Dermis blood vessel endothelial cell (primary cell): ENCODE measurements at places on chromosomes 7 and 10.
A peak's percentile ranks its signal among the peaks of the same experiment; 100 is the strongest.

GRCh38 chr7:12610899-12611298 lies 40.4 kb downstream of the SCIN start:
- DNase-seq: no peak

GRCh38 chr7:5423306-5423975 lies at the start of gene TNRC18:
Gene TNRC18 (minus strand): TSS chr7:5423834. CDS start chr7:5421246, 2,588 bp downstream.
- DNase-seq: no peak

DNA sequence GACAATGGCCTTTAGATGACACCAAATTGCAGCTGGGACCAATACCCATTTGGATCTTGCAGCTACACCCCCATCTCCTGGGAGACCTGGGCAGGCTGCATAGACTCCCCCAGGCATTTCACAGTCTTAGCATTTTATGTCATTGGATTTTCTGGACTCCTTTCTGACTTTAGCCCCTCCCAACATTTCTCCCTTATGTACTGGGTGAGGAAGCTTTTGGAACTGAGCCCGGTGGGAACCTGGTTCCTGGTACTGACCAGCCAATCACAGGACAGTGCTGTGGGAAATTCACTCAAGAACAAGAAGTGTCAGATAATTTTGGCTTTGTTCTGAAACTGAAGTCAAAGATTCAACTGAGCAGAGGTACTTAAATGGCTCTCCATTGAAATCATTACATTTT lies 177.7 kb downstream of the ACTR3B start:
- DNase-seq: no peak

DNA sequence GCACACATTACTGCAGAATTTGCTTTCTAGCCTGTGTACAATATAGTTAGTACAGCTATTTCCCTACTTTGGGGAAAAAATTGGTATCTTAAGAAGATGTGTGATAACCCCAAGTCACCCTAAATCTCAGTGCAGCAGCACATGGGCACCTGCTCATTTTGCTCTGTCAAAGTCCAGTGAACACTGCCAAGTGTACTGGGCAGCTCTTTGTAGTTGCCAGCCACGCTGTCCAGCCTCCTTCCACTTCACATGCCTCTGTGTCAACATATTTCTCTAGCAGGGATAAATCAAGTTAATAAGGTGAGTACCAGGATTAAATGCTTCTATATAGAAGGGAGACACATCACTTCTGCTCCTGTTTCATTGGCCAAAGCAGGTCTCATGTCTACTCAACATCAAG lies 87.1 kb upstream of the CDC14C start:
- no peak for DNase-seq

GRCh38 chr7:131011976-131012375 lies 278.0 kb upstream of the KLF14 start:
- peak; percentile 27 for DNase-seq
